ENCODE measurements at places on chromosomes 1 and 21.
A peak's percentile ranks its signal among the peaks of the same experiment; 100 is the strongest.

- DNase-seq = no peak
Measured at GRCh38 chr1:208089149-208089548, 155.0 kb downstream of the PLXNA2 start.

DNA sequence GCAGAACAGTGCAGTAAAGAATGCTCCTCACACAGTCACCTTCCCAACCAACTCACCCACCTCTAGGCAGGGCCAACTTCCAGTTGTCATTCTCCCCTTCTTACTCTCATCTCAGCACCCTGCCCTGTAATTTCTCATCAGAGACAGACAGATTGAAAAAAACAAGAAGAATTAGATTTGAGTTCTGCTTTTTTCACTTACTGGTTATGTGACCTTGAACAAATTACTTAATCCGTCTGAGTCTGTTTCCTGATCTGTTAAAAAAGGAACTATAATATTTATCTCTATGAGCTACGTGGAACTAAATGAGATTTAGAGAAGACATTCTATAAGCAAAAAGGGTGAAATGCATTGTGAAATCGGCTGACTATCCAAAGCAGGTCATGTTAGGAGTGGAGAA lies 330.3 kb downstream of the ZNF326 start:
- no peak for DNase-seq

- DNase-seq = no peak
Measured at GRCh38 chr1:20037877-20038276, 32.1 kb upstream of the PLA2G5 start.

- no peak for DNase-seq
Measured at GRCh38 chr1:58786184-58786926, 2.5 kb upstream of the JUN start.

GRCh38 chr1:30166174-30166573 lies 557.2 kb downstream of the MATN1 start:
- no peak for DNase-seq

DNA sequence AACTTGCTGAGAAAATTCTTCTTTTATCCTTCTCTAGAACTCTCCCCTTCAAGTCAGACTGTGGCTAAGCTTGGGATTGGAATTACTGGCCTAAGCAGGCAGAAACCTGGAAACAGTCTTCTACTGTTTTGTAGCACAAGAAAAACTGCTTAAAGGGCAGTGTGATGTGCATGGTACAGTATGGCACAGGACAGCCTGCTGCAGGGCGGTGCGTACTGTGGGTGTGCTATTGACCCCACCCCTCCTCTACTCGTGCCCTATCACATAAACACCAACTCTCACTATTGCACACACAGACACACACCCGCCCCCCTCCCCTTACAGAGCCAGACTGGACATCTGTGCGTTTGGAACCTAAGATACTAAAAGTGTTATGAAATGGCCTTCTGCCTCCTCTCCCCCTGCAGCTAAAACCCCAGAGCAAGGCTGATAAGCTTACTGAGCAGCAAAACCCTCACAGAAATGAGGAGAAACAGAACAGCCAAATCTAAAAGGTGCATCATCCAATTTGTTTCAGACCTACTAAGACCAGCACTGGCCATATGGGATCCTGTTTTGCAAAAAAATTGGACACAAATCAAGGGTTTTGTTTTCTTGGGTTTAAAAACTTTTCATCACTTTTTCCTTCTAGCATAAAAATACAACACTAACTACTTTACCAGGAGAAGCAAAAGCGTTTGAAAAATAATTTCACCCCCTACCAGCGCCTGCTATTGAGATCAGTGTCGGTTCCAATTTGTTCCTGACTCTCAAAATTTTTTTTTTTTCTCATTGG lies 355.8 kb upstream of the LYPLAL1 start:
- no peak for DNase-seq

DNA sequence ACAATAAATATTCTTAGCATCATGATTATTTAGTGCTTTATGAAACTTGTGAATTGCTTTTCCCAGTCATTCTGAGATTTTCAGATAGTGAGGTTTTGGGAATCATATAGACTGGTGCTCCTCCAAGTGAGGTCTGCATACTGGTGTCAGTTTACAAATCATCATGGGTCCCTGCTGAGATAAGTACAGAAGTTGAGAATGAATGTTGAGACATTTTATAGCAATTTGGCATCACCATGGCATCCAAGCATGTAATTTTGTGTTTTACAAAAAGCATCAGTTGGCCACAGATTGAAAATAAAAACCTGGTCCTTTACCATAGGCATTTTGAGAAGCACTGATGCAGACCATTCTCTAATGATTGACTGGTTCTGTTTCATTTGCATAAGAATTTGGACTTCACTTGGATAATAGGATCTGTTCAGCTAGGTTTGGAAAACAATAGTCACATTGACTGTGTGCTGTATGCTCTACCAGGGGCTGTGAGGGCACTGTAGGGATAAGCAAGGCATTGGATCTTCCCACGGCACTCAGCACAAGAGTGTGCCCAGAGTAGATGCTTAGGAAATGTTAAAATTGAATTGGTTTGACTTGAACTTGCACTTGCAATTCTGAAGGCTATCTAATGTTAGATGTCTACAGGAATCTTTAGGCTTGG lies 79.0 kb upstream of the JUN start:
- DNase-seq = no peak

GRCh38 chr1:71270394-71270915 lies 189.6 kb upstream of the ZRANB2 start:
- no peak for DNase-seq

GRCh38 chr21:43942621-43943020 lies 69.5 kb upstream of the TRAPPC10 start:
- DNase-seq = no peak

DNA sequence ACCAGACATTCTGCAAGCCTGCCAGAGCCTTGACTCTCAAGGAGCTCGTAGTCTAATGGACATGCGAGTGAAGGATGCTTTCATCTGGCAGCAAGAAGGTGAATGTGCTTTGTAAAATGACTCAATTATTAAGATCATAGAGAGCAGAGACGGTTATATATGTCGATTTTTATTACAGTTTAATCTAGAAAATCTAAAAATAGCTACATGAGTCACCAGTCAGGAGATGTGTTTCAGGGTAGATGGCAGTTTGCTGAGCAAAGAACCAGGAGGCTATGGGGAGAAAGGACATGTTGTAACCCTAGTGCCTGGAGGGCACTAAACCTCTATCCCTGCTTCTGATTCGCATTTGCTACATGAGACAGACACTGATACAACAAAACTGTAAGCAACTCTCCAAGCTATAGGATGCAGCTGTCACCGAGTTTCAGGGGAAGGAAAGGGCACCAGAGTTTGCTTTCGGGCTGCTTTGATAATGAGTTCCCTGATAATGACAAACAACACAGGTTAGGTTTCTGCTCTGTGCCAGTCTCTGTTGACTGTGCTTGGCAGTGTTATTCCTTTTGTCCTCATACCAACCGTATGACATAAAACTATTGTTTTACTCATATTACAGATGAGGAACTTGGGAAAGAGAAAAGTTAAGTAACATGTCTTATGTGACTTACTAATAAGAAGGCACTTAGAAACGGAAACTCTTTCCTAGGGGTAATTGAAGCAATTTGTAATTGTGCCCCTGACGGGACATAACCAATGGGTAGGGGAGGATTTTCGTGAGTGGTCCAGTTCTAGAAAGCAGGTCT lies 43.2 kb downstream of the C1orf198 start:
- DNase-seq = no peak

GRCh38 chr1:116763116-116763786 lies 9.0 kb downstream of the CD2 start:
- DNase-seq = no peak

DNA sequence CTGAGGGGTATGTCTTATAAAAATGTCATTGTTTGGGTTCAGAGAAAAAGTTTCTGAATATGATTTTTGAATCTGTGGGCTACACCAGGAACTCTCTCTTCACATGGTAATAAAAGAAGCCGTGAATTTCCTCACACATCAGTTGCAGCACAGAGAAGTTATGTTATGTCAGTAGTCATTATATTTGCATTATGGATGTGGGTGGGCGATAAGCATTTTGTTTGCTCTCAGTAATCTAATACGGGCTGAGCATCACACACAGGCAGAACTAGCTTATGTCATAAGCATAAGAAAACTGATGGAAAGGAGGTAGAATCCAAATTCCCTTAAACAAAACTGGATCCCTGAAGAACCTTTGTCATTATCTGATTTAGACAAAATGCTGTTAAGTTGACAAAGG lies 70.8 kb downstream of the PRDM2 start:
- no peak for DNase-seq

GRCh38 chr1:176789571-176790090 lies 326.7 kb downstream of the PAPPA2 start:
- DNase-seq = no peak

DNA sequence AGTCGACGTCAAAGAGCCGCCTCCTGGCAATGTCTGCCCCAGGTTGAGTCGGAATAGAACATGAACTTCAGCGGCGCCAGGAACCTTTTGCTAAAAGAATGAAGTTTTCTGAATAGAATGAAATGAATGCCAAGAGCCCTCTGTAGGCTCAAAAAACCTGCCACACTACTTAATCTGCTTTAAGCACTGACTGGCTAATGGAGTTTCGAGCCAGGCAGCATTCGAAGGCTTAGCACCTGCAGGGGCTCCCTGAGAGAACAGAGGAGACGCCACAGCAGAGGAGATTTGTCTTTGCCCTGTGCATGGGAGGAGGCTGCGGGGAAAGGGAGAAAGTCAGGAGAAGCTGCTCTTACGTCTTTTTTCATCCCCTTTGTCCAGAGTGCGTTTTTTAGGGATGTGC lies 641.7 kb downstream of the AJAP1 start:
- DNase-seq = no peak

DNA sequence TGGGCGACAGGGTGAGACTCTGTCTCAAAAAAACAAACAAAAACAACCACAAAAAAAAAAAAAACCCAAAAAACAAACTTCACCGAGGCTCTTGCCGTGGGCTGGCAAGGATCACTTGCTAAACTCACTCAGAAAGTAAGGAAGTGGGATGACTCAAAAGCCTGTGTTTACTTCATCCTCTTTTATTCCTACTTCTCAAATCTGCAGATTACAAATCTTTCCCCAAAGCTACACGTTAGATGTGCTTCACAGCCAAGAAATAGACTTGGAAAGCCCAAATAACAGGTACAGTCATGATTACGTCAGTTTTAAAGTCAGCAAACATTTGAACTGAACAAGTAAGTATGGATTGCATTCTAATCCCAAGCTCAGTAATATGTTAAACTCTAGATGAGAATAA lies 359.3 kb downstream of the ADGRL2 start:
- DNase-seq = no peak

- no peak for DNase-seq
Measured at GRCh38 chr1:26164036-26164860, 4.5 kb downstream of the C1orf232 start.

GRCh38 chr1:6117624-6118023 lies 62.5 kb downstream of the CHD5 start:
- no peak for DNase-seq

DNA sequence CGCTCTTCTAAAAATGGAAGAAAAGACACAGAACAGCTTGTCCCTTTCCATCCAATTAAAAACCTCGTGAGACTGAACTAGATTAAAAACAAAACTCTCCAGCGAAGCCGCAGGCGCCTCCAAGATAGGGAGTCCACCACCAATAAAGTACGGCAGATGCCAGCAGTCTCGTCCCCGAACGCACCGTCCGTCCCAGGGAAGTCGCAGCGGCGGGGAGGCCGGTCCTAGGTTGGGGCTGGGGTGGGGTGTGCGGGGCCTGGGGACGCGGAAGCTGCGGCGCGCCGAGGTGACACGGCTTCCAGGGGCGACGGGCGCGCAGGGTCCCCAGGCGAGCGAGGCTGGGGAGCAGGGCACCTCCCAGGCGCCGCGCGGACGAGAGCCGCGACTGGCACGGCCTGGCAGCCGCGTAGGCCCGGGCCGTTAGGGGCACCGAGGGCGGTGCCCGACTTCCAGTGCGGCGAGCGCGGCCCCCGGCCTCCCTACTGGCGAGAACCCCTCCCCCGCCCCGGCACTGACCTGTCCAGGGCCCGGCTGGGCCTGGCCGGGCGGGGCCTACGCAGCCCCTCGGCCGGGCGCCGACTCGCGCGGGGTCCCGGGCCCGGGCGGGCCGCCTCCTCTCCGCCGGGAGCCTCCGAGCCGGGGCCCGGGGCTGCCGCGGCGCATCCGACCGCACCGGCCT lies 28.3 kb upstream of the A3GALT2 start:
- DNase-seq = peak; percentile 70

DNA sequence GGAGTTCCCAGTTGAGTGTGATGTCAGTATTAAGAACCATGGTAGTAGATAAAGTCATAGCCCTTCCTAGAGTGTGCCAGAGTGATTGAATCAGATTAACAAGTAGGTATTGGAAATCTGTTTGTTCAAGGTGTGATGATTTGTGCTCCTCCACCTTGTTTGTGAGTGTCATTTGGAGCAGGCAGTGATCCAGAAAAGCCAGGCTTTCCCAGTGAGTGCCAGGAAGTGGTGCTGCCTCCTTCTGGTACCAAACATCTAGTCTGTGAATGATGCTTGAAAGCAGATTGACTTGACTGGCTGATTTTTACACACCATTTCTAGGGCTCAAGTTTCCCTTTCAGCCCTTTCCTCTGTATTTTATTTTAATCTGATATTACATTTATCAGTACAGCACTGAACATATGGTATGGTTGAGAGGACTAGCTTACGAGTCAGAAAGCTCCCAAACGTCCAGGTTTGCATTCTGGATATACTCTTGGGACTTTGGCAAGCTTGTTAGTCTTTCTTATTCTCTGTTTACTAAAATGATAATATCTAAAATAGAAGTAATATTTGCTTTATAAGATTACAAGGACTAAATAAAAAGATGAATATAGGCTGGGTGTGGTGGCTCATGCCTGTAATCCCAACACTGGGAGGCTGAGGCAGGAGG lies 100.7 kb downstream of the PATJ start:
- DNase-seq = no peak

DNA sequence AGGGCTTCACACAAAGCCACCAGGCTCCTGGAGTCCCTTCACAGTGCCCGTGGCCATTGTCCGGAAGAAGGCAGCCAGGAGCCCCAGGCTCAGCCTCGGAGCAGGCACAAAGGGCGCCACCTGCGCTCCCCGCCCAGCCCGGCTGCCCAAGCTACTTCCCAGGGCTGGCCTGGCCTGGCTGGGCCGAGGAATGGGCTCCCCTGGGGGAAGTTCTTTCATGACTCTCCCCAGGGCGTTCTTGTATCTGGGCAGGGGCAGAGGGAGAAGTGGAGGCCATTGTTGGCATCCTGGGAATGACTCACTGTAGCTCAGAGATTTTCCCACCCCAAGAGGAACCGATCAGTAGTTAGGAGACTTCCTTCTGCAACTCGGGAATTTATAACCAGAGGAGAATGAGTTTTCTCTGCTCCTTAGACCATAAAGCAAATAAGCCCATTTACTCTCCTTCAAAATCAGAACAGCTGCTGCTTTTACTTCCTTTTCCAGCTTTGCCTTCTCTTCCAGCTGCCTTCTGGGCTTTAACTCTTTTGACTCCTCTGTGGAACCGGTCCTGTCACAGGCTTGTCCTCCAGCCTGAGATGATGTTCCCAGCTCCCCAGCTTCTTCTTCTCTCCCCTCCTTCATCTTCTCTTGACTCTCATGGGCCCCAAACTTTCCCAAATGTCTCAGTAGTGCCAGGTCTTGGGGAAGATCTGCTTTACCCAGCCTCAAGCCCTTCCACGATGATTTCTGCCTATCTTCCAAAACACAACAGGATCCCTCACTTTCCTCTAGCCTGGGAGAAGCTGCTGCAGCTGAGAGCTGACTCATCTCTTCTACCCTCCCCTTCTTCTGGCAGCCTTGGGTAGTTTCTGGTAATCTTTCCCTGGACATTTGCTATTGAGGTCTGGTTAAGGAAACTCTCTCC lies 118.7 kb upstream of the CD34 start:
- peak; percentile 84 for DNase-seq
